IPS DF 6.9 (cell line): ENCODE measurements at places on chromosomes 3 and 15.

DNA sequence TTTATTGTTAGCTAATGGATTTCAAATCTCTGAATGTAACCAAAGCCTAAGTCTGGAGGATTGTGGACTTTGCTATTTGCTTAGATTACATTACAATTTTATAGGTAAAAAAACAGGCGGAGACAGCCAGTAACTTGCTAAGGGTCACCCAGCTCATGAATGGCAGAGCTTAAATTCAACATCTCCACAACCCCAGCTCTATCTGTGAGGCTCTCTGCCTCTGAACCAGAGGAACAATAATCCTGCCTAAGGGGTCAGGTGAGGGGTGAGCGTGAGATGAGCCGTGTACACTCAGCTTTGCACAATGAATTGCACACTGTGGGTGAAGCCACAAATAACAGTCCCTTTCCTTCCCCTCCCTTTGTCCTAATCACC, 69.8 kb upstream of the SPATA12 start:
- DNase-seq = no peak
- H3K4me3 ChIP-seq = no peak overlapping the region
- H3K27ac ChIP-seq = no peak overlapping the region

- H3K27ac ChIP-seq = no peak overlapping the region
- H3K4me1 ChIP-seq = no peaks in the 10 kb centered on the region
- DNase-seq = no peak
- H3K4me3 ChIP-seq = no peak overlapping the region
- H3K36me3 ChIP-seq = no peaks in the 10 kb centered on the region
Observed at GRCh38 chr3:113136071-113136470, 75.3 kb upstream of the BOC start.

DNA sequence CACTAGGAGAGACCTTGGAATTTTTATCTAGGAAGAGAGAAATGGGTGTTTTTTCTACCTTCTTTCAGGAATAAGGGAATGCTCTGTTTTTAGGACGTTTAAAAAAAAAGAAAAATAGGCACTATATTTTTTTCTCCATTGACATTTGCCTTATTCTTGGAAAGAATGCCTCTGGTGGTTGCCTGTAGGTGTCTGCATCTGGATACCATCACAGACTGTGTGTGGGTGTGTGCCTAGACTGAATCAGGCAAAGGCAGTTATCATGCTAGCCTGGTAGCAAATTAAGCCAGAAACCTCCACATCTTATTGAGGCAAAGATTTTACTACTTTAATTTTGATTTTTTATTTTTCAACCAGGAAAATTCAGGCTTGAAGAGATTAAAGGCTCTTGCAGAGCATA, 513.6 kb upstream of the KCNMB2 start:
- DNase-seq = no peak
- H3K36me3 ChIP-seq = no peaks in the 10 kb centered on the region
- H3K27me3 ChIP-seq = no peaks in the 10 kb centered on the region
- H3K4me1 ChIP-seq = no peaks in the 10 kb centered on the region
- no peak overlapping the region for H3K27ac ChIP-seq
- H3K4me3 ChIP-seq = no peak overlapping the region

DNA sequence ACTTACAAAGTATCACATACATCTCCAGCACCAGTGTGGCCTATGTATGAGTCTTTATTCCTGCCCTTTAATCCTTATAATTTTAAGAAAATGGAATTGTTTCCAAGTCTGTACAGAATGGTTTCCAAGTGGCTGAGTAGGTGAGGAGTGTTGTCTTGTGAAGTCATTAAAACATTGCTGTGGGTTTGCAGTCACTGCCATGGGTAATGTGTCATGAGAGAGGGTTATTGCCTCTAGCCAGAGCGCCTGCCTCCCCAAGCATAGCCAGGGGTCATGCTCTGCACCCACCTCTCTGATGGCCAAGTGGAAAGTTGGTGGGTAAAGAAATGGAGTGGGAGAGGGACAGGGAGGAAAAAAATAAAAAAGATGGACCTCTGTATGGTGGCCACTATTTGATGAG, 25.3 kb downstream of the TRAK1 start:
- no peak overlapping the region for H3K4me3 ChIP-seq
- H3K4me1 ChIP-seq = no peaks in the 10 kb centered on the region
- H3K27me3 ChIP-seq = no peaks in the 10 kb centered on the region

DNA sequence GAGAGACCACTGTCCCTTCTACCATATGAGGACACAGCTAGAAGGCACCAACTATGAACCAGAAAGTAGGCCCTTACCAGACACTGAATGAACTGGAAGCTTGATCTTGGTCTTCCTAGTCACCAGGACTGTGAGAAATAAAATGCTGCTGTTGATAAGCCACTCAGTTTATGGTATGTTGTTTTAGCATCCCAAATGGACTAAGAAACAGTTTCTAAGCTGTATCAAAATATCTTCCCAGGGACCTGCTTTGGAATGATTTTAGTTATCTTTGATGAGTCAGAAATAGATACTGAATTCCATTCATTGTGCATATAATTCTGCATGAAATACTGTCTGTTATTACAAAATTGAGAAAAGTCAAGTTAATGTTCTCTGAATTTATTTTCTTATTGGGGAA, 18.6 kb downstream of the WDR76 start:
- H3K27me3 ChIP-seq = no peaks in the 10 kb centered on the region
- H3K27ac ChIP-seq = no peak overlapping the region
- no peaks in the 10 kb centered on the region; the same call in 1 of the 2 replicates for H3K4me1 ChIP-seq
- DNase-seq = no peak
